ENCODE measurements at places on chromosomes 4 and X.

DNA sequence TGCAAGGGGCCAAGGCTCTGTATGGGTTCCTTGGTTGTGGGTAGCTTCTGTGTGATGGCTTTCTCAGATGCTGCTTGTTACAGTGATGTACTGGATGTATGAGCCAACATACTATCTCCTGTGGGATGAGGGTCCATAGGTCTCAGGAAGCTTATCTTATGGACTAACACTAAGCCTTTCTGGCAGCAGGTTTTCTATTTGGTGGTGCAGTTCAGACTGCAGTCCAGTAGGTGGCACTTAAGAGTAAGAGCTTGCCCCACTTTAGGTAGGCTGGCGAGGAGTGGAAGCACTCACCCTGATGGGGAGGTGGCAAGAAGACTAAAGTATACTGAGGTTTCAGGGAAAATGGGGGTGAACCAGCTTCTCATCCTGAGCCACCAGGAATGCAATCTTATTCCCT, 306.7 kb upstream of the MAOA start:
- peak; percentile 52 for DNase-seq

DNA sequence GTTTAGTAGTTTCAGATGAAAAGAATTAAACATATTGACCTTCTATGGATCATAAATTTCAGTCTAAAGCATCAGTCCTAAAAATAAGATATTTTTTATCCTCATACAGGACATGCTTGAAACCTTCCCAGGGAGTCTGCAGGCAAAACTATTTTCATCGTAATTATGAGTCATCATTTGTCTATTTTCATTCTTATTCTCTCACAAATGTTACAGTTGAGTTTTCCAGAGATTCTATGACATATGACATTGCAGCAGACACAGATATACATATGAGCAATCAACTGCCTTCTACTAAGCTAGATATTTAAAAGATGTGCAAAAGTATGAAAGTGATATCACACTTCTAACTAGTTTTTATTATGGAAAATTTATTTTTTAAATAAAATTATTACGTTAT, 398.0 kb downstream of the MAGEB5 start:
- no peak for DNase-seq

DNA sequence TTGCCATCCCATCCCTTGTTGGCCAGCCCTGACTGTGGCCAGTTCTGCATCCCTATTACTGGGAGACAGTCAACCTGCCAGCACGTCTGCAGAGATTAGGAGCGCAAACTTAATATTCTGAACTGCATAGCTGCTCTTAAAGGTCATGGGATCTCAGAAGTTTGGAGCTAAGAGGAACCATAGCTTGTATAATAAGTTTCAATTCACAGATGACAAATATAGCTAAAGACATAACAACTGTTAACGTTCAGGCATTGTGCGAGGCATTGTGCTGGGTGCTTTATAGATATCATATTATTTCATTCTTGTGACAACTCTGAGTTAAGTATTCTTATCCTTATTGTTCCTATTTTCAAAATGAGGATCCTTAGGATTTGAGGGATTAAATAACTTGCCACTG, 3.7 kb downstream of the SCARB2 start:
- DNase-seq: no peak

GRCh38 chr4:38526412-38526811, 137.6 kb upstream of the KLF3 start:
- DNase-seq: no peak

GRCh38 chr4:84995386-84995785, 28.9 kb upstream of the WDFY3 start:
- no peak for DNase-seq

DNA sequence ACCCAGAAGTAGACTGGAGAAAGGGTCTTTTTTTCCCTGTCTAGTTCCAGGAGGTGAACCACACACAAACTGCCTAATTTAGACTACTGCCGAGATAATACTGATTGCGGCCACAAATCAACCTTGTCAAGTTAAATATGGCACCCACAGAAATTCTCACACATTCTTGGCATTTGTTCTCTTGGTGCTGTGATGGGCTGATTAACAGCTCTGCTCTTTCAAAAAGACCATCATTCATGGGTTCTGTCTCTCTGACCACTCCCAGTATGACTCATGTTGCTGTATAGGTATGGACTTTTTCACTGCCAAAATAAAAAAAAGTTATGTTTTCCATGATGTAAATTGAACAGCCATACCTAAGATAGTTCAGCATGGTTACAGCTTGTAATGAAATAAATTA, 1003.5 kb upstream of the LCORL start:
- DNase-seq: no peak

DNA sequence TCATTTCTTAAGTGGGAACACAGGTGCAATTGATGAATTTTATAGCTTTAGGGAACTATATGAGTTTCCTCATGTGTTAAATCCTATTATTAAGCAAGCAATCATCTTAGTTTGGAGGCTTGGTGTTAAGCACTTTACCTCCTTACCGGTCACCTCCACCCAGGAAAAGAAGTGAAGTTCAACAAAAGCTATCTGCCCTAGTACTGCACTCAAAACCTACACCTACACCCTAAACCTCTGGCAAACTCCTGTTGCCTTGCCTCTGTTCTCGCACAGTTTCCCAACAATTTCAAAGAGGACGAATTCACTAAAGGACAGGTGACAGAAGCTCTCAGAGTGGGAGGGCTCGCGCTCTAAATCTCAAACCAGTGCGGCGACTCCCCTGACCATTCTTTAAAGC, 85.7 kb upstream of the TENT5D start:
- no peak for DNase-seq

- DNase-seq: no peak
These were observed 42.6 kb upstream of the PDE5A start for GRCh38 chr4:119671205-119671604.

GRCh38 chr4:158906073-158906472, 137.2 kb downstream of the FNIP2 start:
- no peak for DNase-seq

DNA sequence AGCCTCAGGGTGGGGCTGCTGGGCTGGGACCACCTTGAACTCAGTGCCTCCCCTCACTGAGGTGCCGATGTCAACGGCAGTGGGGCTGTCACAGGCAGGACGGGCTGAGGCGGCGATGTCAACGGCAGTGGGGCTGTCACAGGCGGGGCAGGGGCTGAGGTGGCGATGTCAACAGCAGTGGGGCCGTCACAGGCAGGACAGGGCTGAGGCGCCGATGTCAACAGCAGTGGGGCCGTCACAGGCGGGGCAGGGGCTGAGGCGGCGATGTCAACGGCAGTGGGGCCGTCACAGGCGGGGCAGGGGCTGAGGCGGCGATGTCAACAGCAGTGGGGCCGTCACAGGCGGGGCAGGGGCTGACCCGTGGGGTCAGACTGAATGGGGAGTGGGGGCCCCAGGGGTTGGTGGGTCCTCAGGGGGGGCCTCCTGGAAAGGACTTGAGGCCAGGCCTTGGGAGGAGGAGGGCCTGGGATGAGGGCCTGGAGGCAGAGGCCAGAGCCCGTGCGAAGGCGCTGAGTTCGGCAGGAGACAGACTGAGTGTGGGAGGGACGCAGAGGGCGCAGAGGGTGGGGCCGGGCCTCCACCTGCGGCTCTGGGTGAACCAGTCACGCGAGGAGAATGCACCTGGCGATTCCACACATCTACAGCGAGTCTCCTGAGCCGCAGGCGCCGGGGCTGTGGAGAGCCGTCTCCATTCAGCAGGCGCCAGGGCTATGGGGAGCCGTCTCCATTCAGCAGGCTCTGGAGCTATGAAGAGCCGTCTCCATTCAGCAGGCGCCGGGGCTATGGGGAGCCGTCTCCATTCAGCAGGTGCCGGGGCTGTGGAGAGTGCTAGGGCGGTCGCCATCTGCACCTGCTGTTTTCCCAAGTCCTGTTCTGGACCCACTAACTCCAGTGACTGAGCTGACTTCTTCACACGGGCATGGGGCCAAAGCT, 22.9 kb downstream of the ATP5ME start:
- no peak for DNase-seq

- no peak for DNase-seq
These were observed 47.5 kb upstream of the NDP start for GRCh38 chrX:44020693-44021092.

GRCh38 chr4:97851115-97851514, 292.2 kb downstream of the STPG2 start:
- DNase-seq: no peak

DNA sequence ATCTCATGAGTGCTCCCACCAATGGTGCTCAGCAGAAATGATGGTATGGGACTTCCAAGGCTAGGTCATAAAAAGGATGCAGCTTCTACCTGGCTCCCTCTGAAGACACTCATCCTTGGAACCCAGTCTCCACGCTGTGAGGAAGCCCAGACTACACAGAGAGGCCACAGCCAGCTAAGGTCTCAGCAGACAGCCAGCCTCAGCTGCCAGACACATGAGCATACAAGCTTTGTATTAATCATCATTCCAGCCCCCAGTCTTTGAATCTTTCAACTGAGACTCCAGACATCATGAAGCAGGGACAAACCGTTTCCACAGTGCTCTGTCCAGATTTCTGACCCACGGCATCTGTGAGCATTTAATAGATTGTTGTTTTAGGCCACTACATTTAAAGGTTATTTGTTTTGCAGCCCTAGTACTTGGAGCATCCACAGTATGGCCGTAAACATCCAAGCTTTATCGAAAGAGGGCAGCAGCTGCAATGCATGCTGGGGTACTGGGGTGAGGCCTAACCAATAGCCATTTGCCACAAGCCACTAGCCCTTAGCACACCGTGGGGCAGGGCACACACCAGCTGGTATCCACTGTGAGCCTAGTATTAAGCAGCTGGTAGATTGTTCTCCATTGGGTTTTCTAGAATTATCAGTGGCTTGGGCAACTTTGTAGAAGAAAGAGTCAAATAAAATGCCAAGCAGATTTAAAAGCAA, 449.1 kb downstream of the BCOR start:
- DNase-seq: no peak

- DNase-seq: no peak
These were observed 667.4 kb upstream of the NDST4 start for GRCh38 chr4:115780835-115781234.

DNA sequence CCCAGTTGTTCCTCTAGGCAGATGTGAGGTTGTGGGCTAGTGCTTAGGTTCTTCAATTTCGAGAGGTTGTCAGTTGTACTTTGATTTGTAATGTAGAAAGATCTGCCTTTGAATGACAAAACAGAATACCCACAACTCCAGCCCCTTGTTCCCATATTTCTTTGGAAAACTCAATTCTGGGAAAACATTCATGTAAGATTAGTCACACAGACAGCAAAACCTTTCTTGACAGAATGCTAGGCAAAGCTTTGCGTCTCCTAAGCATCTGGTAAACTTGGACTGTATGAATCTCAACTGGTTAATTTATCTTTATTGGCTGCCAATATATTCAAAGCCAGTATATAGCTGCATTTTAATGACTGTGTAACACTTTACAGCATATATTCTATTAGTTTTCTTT, 34.9 kb downstream of the NOCT start:
- no peak for DNase-seq

GRCh38 chr4:40475609-40476008, 140.5 kb downstream of the CHRNA9 start:
- no peak for DNase-seq

DNA sequence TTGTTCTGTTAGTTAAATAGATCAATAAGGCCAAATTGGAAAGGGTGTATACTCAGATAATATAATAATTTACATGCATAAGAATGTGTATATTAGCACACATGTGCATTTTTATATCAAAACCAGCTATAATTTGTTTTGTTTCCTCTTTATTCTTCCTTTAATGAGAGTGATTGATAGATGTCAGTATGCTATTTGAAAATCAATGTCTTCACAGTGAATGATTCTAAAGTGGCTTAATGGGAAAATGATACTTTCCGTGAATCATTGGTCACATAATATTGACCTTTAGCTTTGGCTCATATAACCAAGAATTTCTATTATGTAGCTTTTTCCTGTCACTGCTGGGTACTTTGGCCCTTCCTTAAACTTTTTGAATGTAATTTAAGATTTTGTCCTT, 48.6 kb downstream of the PLS3 start:
- no peak for DNase-seq

- DNase-seq: no peak
These were observed 22.8 kb downstream of the CTBP1 start for GRCh38 chr4:1226144-1226481.

GRCh38 chr4:183295711-183296110, 24.4 kb downstream of the CLDN22 start:
- DNase-seq: no peak

GRCh38 chr4:8468746-8469535, 28.4 kb downstream of the TRMT44 start:
- peak; percentile 55 for DNase-seq

DNA sequence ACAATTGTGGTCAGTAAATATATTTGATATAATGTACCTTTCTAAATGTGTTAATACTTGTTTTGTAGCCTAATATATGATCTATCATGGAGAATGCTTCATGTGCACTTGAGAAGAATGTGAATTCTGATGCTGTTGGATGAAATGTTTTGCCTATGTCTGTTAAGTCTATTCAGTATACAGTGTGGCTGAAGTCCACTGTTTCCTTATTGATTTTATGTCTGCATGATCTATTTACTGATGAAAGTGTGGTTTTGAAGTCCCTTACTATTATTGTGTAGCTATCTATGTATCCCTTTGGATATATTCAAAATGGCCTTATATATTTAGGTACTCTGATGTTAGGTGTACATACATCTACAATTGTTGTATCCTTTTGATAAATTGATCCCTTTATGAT, 515.8 kb upstream of the EPHA5 start:
- DNase-seq: no peak

GRCh38 chr4:16461362-16461761, 235.1 kb upstream of the TAPT1 start:
- DNase-seq: peak; percentile 13

DNA sequence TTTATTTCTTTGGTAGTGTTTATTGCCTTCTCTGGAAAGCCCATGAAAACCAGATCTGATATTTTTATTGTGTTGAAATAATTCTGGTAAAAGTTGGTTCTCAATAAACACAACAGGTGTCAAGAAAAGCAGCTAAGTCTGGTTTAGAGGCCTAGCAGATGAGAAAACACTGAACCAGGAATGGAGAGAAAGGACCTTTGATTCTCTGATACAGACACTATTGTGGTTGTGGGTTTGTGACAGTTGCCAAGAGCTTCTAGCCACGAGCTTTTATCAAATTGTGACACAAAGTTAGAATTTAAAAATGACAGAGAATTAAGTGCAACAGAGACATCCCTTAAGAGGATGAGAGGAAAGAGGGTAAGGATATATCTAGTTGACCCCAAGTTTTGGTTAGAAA, 42.6 kb downstream of the DDIT4L start:
- DNase-seq: no peak

GRCh38 chr4:181078196-181078595, 1165.0 kb upstream of the TENM3 start:
- no peak for DNase-seq

All from RKO (cell line).